NCI-H2081 treated with DMSO at 0.1 percent for 48 hours (cell line): ENCODE measurements at places on chromosomes 3 and 15.

DNA sequence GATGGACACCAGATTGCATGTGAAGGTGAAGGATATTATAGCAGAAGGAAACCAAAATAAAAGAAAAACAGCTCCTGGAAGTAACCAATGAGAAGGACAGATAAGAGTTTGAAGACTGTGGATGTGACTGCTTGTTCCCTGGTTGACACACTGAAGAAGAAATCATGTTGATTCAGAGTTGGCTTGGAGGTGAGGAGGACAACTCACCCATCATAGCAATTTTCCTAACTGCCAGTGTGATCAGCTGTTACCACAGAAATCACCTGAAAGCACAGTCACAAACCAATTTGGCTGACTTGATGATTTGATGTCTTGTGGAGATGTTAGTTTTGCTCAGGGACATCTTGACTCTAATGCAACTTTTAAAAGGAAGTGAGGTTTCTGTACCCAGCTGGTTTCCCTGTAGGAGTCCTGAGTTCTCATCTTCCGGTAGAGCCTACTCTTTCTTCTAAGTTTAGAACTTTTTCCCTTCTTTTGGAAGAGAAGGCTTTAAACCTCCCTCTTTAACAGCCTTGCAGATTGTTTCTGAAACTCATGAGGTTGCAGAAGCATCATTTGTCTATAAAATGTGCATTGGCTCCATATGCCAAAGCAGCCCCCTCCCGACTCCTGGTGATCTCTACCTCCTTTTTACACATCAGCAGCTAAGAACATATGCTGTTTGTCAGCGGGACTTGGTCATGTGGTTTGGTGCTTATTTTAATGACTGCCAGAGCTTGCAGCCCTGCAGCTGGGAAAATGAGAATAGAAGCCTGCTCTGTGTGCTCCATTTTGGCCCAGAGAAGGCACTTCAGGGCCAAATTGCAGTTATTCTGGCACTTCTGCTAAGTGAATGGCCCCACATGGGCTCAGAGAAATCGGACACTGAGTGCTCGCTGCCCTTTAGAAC, 10.3 kb downstream of the ATG7 start:
- DNase-seq = no peak

DNA sequence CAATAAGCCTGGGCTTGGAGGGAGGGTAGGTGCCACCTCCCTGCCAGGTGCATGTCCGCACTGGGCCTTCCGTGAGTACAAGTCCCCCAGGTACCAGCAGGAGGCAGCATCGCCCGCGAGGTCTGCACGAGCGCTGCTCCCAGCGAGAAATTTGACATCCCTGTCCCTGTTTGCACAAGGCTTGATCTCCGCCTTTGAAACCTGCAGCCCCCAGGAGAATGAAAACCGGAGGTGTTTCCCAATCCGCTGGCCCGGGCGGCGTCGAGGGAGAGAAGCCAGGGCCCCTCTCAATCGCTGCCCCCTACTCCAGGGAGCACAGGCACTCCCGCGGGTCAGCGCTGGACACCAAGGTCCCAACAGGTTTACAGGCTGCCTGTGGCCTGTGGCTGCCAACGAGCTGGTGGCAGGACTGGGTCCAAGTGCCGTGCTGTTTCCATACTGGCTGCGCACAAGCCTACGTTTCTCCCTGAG, 961 bp downstream of the HAPLN3 start:
- no peak for DNase-seq

- DNase-seq = no peak
Observed at GRCh38 chr3:31027191-31027761, 132.8 kb upstream of the GADL1 start.

GRCh38 chr3:102123590-102124190, 274.4 kb downstream of the NFKBIZ start:
- DNase-seq = no peak

GRCh38 chr3:47347217-47347801, 33.5 kb upstream of the PTPN23 start:
- DNase-seq = no peak
